ENCODE measurements at places on chromosomes 1 and 21. TPM values are rescaled to one million over a fixed set of nuclear protein-coding genes. Genes with fewer than 3 reads are reported as not detected.

GRCh38 chr1:38178216-38178615 is 131.6 kb upstream of the POU3F1 start:
- no peak for DNase-seq

GRCh38 chr1:193070942-193071341 is 11.5 kb downstream of the RO60 start:
- no peak for DNase-seq

DNA sequence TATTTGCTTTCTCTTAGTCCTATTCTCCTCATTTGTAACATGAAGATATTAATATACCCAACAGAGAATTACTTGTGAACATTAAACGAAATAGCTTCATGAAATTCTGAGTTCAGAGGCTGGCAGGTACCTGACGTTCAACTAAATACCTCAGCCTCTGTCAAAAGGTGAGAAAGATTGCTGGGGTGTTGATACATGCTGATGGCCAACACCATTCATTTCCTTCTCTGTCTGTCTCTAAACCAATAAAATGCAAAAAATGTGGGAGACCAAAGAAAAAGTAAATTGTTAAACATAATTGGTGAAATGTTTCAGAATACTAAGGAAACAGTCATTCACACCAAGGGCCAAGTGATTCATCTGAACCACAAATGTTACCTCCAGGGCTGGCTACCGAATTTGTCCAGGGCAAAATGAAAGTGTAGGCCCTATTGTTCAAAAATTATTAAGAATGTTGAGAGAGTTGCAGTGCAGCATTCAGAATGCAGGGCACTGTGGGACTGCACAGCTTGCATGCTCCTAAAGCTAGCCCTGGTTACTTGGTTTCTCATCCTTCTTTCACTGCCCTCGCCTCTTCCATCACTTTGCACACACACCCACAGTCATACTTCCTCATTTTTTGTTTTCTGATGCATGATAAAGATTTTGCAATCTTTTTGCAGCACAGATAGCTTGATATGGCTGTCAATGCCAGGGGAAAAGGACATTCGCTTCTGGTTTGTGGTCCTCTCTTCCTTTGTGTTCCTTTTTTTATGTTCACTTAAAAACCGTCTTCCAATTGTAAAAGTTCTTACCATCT is 414.3 kb upstream of the NR5A2 start:
- DNase-seq = no peak

- no peak for DNase-seq
Measured at GRCh38 chr1:179166663-179167417, 62.6 kb downstream of the ABL2 start.

DNA sequence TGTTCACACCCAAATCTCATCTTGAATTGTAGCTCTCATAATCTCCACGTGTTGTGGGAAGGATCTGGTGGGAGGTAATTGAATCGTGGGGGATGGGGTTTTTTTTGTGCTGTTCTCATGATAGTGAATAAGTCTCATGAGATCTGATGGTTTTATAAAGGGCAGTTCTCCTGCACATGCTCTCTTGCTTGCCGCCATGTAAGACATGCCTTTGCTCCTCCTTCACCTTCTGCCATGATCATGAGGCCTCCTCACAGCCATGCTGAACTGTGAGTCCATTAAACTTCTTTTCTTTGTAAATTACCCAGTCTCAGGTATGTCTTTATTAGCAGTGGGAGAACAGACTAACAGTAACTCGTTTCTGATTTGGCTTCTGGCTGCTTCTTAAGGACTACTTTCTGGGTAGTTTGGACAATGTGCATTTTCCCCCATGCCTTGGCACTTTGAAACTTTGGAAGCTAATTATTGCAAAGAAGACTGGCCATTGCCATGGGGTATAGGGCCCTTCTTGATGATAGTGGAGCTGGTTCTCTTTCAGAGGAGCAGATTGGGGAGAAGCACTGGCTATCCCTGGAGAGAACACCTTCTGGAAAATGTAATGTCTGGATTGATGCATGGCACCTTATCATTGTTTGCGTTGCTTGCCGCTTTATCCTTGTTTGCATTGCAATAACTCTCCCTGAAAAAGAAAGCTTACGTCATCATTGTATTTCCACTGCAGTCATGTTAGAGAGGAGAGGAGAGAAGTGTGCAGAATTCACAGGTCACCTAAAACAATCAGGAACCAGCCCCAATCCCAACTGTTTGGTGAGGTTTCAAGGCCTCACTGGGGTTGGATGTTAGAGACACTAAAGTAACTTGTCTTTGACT is 5.9 kb downstream of the CNIH3 start:
- DNase-seq = no peak

DNA sequence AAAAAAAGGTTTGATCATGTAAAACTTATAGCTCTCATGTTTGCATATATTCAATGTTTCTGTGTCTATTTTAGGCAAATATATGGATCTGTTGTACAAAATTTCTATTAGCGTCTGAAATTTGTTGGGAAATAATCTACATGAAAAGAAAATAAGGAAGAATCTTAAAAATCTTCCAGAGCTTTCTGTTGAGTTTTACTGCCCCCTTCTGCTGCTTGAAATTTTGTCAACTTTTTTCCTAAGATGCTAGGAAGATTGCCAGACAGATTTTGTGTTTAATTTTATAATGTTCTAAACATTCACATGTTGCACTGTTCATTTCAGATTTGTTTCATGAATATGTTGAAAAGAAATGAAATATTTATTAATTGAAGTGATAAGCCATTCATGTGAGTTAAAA is 2.5 kb upstream of the PTGS2 start:
- DNase-seq = no peak

DNA sequence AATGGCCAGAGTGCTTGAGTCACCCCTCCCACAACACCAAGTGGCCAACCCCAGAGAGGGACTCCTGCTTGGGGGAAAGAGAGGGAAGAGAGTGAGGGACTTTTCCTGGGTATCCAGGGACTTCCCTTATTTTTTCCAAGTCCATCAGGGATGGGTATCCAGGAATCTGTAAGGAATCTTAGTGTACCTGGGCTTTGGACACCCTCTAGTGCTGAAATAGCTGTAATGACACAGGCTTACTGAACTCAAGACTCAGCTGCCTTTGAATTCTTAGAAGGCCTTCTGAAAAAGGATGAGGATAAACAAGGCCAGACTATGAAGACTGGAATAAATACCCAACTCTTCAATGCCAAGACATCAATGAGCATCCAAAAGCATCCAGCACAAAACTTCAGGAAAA is 12.0 kb downstream of the TSHB start:
- no peak for DNase-seq

Gene GIPC2
- total RNA-seq = 19.6 TPM

Gene PARP1
- total RNA-seq = 68.0 TPM

Gene SPRR2A
- total RNA-seq = not detected

Gene FCRL4
- total RNA-seq = not detected

All from mucosa of gallbladder (tissue), 1 donor.